ENCODE measurements at places on chromosomes 12 and 14.
A peak's percentile ranks its signal among the peaks of the same experiment; 100 is the strongest.

DNA sequence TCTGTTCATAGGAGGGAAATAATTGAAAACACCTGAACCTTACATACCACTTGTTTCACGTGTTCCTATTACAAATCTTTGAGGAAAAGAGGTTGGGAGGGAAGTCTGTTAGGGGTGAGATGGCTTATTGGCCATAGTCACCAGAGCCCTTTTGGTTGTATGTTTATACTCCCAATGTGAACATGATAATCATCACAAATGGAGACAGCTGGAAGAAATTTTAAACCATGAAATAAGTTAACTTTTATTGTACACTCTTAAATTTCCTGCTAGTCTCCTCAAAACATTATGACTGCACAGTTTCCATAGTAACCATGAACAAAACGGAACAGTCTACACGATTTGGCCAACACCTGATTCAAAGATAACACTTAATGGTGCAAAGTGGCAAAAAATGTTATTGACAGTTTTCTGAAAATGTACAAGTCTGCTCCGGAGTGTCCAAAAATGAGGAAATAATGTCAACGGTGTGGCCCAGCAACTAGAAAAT, 56.9 kb downstream of the LMNTD1 start:
- DNase-seq, result peak; percentile 68

DNA sequence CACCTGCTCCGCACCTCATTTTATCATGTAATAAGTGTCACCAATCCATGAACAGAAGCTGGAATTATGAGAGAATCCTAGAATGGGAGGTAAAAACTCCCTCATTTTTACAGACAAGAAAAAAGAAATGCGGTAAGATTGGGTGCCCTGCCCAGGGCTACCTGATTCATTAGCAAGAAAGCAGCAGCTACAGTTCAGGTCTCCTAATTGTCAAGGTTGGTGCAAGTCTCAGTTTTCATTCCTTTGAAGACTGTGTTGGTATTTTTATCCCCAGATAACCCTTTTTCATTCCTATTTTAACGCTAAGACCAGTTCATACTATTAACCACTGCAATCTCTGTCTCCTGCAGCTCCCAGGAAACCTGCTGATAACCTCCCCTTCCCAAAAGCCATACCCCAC, 6.9 kb downstream of the DUSP6 start:
- DNase-seq, result no peak

GRCh38 chr14:61315313-61315712, 6.1 kb upstream of the PRKCH start:
- DNase-seq, result no peak

DNA sequence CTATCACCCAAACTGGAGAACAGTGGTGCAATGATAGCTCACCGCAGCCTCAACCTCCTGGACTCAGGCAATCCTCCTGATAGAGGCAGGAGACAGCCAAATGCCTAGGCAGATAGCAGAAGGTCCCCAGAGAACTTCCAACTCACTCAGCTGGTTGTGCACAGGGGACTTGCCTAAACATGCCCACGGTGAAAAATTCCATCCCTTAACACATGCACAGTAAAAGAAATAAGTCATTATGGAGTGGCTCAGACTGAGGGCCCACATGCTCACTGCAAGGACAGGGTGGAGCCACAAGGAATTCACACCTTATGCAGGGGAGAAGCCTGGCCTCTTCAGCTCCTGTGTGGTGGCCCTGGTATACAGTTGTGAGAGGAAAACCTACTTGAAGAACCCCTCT, 525.8 kb upstream of the ATP2B1 start:
- no peak for DNase-seq

DNA sequence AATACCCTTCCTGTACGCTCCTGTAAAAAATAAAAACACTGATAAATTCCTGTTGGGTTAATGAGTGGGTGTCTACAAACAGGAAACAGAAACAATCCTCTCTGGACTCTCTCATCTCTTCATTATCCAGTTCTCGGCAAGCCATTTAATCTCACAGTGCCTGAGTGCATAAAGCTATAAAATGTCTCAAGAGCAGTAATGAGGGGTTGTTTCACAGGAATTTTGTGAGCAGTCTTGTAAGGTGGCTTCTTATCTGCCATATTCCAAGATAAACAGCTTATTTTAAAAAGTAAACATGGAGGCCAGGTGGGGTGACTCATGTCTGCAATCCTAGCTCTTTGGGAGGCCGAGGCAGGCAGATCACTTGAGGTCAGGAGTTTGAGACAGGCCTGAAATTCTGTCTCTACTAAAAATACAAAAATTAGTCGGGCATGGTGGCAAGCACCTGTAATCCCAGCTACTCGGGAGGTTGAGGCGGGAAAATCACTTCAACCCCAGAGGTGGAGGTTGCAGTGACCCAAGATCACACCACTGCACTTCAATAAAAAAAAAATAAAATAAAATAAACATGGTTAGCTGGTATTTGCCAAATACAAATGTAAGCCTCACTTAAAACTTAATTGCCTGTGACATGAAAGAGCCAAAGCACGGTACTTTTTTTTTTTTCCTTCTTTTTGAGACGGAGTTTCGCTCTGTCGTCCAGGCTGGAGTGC, 54.0 kb downstream of the CLIP1 start:
- DNase-seq, result peak; percentile 32
